ENCODE measurements at places on chromosomes 5 and 9.

GRCh38 chr5:51997949-51998348 lies 614.7 kb downstream of the ISL1 start:
- DNase-seq, result no peak

DNA sequence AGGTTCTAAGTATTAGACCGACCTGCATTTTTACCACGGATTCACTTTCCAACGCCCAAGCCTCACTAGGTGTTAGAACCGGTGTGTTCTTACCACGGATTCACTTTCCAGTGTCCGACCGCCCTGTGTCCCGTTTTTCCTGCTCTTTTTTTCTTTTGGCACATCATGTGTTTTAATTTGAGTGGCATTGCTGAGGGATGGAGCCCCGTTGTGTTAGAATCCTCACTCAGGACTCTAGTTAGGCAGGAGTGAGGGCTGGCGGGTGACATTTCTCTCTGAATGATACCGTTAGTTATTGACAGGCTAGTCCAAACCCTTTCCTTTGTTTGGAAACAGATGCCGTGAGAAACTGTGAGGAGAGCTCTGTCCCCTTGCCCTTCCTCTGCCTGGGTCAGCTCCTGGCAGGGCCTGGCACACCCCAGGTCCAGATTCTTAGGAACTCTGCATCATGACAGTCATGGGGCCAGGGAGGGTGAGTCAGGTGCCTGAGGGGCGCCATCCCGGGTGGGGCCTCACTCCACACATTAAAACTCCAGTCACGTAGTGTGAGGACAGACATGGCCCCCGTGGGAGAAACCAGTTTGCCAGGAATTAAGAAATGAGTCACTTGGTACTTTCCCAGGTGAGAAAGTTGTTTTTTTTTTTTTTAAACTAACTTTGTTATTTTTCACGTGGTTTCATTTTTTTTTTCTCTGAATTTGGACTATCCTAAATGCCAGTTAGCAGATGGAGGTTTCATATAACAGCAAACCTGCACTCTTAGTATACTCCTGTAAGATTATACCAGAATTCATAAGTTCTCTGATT lies 15.8 kb downstream of the EXOC3 start:
- no peak for DNase-seq

DNA sequence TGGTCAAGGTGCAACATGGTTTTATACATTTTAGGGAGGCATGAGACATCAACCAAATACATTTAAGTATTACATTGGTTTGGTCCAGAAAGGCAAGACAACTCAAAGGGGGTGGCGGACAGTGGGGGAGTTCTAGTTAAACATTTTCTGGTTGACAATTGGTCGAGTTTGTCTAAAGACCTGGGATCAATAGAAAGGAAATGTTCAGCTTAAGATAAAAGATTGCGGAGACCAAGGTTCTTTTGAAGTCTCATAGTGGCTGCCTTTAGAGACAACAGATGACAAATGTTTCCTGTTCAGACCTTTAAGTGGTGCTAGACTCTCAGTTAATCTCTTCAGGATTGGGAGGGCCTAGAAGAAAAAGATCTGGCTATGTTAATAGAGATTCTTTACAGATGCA lies 47.7 kb upstream of the TTC39B start:
- no peak for DNase-seq

DNA sequence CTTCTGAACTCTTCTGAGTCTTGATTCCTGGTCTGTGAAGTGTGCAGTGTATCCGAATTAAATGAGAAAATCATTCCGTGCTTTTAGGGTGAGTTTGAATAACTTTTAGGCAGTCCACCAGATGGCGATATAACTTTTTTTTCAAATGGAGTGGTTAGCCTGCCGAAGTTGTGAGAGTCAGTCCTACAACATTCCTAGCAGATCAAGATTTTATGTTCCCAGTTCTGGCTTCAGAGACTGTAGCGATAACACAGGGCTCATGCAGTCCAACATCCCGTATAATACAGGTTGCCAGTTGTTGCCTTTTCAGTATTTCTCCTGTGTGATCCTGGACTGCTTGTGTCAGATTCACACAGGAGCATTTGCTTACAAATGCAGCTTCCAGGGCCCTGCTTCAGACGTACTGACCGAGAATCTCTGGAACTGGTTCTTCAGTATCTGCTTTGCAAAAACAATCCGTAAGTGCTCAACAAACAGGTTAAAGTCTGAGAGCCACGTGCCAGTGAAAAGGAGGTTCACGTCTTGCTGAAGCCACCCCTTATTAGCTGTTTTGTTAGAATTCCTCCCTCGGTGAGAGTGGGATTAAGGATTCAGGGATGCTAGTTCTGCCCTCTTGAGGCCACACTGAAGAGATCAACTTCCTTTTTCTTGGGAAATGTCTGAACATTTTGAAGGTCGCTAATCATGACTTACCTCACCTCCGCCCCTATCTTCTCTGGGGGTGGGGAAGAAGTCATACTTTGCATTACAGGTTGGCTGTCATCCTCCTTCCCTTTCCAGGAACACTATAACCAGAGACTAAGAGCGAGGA lies 22.8 kb downstream of the SMIM3 start:
- DNase-seq, result no peak

DNA sequence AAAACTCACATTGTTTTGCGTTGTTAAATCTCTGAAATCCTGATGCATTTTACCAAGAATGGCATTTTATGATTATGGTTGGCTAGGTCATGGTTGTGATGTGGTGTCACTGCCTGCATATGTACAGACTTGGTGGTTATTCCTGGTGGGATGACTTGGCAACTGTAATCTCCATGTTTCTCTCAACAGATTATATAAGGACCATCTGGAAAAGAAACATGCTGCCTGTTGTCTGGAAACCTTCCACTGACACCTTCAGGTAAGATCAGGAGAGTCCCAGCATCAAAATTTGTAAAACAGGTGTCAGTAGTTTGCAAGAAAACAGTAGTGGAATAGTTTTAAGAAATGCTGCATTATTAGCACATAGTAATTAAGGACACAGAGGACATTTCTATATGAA lies 3.0 kb upstream of the ACER2 start:
- DNase-seq, result no peak

DNA sequence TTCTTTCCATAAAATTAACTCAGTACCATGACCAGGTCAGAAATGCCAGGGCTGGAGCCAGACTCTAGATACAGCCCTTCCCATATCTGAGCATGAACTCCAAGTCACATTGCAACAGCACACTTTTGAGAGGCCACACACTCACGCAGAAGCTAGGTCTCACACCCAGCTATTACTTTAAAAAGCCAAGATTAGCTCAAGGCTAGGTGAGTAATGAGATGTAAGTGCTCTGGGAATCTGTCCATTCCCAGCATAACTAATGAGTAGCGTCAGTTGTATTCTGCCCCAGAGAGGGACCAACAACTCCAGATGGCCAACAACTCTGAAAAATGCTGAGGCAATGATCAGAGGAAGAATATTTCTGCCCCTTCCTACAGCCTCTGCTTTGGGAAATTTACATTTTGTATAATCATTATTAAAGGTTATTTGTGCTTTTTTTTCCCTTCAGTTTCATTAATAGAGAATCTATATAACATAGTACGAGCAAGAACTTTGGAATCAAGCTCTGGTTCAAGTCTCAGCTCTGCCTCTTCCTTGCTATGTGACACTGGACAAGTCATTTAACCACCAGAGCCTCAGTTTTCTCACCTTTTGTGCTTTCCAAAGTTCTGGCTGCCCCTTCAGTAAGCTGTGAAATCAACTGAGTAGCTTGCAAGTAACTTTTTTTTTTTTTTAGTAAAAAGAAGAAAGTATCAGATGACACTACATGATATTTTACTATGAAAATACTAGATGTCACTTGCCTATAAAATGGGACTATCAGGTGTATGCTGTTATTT lies 118.3 kb downstream of the NR6A1 start:
- no peak for DNase-seq

GRCh38 chr9:126461608-126462007 lies 135.0 kb downstream of the MVB12B start:
- DNase-seq, result no peak
